ENCODE measurements at places on chromosomes 11 and 22.

DNA sequence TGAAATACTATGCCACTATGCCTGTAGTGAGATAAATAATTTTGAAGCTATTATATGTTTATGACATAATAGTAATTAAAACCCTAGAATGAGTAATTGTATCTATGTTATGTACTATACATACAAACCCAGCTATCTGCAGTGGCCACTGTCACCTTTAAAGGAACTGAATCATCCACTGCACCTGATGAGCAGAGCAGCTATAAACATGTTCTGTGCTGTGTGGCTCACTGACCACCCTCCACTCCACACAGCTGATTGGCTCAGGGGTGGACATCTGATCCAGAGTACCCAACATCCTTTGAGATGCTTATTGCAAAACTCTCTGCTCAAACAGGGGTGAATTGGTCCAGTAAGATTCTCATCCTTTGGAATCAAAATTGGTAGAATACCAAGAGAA lies 19.2 kb upstream of the RRAS2 start:
- no peak for DNase-seq

- no peak for DNase-seq
These were observed 33.8 kb upstream of the DKK3 start for GRCh38 chr11:12042215-12042676.

GRCh38 chr11:47433157-47433556 lies 6.9 kb upstream of the PSMC3 start:
- no peak for DNase-seq

- DNase-seq = no peak
These were observed 8.2 kb downstream of the ROBO4 start for GRCh38 chr11:124889191-124890091.

DNA sequence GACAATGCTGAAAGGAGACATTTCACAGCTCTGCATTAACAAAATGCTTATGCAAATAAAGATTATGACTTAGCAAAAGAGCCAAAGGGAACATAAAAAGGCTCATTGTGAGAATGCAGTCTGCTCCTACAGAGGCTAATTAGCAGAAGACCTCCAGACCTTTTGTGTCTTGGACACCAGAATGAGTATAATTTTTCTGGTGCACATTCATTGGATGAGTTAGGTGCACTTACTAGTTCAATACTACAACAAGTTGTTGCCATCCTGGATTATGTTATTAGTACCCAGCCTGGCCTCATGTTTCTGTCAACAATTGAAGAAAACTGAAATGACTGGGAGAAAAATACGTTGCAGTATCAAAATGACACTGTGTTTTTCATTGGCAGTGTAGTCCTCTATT lies 613.2 kb upstream of the CHORDC1 start:
- DNase-seq = no peak

DNA sequence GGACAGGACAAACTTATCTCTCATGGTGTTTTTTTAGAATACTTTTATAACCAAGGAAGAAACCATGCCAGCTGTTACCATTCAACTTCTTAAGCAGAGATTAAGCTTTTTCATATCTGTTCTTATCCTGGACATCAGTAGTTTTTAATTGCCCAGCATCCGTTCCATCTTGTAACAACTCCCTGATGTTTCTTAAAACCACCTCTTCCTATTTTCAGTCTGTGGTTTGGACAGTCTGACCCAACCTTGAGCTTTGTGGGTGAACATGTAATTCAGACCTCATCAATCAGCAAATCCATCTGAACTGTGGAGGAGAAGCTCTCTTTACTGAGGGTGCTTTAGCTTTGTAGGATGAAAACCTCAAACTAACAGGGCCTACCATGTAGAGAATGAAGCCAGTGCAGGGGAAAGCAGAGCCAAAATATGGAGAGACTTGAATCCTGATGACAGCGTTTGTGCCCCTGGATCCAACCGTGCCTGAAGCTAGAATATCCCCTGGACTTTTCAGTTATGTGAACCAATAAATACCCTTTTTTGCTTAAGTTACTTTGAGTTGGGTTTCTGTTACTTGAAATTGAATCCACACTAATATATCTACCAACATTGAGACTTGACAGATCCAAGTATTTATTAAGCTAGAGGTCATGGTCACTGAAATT lies 9.4 kb downstream of the TUG1 start:
- DNase-seq = no peak

- no peak for DNase-seq
These were observed 13.7 kb downstream of the COA4 start for GRCh38 chr11:73862986-73863385.

DNA sequence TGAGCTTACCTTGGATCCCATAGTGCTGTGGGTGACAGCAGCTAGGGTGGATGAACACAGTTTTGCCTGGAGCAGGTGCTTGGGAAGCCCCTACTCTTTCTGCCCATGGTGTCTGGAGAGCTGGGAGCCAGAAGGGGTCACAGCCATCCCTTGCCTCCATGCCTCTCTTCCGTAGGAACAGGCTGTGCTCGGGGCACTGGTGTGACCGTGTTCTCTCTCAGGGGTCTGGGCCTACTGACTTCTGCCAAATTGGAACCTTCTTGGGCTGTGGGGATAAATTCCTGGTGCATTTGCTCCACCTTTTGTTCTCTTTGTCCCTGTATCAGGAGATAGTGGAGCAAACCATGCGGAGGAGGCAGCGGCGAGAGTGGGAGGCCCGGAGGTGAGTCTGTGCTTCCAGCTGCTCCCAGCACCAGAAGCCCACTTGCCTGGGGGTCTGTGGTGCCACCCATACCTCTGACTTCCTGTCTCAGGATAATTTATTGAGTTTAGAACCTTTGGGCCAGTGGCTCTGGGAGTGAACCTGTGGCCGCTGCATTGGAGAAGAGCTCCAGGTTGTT lies 14.4 kb downstream of the CDC45 start:
- no peak for DNase-seq
